Cardiac atrium fibroblast (primary cell): ENCODE measurements at places on chromosomes 2 and 18. TPM values are rescaled to one million over a fixed set of nuclear protein-coding genes. Genes with fewer than 3 reads are reported as not detected.

The SNORC gene
- not detected in 2 replicates for total RNA-seq

The BCS1L gene
- 19.8 and 27.3 TPM in 2 replicates for total RNA-seq

The GPD2 gene
- total RNA-seq: 20.4 and 54.7 TPM in 2 replicates

The RESP18 gene
- not detected in 2 replicates for total RNA-seq

The HTR2B gene
- total RNA-seq: 1.1 TPM in 2 replicates

The ERMN gene
- not detected in 2 replicates for total RNA-seq

The FMNL2 gene
- total RNA-seq: 12.5 and 14.8 TPM in 2 replicates

The RTP5 gene
- total RNA-seq: not detected in 2 replicates

The MAL gene
- total RNA-seq: not detected in 2 replicates

The LYPD1 gene
- 0.72 and 1.1 TPM in 2 replicates for total RNA-seq
